ENCODE measurements at places on chromosomes 5 and 9.

GRCh38 chr5:176573564-176574296 is 24.6 kb downstream of the CDHR2 start:
- peak; percentile 52 for DNase-seq

- no peak for DNase-seq
Observed at GRCh38 chr9:25658571-25658970, 19.7 kb downstream of the TUSC1 start.

- no peak for DNase-seq
Observed at GRCh38 chr5:29277642-29278041, 1915.8 kb upstream of the CDH6 start.

- no peak for DNase-seq
Observed at GRCh38 chr9:80994892-80995291, 694.5 kb downstream of the TLE1 start.

GRCh38 chr5:90994796-90995195 is 388.3 kb downstream of the ARRDC3 start:
- DNase-seq = no peak

DNA sequence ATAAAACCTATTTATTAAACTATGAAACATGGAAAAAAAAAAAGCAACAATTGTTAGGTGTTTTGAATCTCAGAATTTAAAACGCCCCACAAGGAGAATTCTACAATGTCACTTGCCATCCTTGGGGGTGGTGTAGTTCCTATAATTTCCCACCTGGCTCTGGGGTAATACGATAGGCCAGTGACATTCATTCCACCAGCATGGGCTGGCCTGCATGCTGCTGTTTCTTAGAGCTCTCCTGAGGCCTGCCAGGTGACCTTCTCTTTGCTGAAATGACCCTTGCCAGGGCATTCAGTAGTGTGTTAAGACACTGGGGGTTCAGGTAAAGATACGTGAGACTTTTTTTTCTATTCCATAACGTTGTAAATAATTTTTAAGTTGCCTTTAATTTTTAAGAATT is 10.0 kb upstream of the ARHGEF28 start:
- DNase-seq = no peak

- DNase-seq = no peak
Observed at GRCh38 chr5:107889387-107889786, 218.7 kb upstream of the EFNA5 start.

DNA sequence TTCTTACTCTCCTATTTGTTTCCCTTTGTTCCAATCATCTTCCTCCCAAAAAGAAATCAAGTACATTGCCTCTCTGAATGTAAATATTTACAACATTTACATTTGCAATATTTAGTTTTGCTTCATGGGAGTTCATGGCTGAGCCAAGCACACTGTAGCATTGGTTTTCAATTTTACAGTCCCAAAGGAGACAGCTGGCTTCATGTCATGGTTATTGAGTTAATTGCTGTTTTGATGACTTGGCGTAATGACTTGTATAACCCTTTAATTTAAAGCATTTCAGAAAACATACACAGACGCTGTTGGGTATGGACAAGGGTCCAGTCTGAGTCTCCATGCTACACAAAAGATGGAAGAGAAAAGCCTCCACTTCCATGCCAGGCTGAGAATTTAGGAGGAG is 25.6 kb upstream of the VLDLR start:
- DNase-seq = no peak

- no peak for DNase-seq
Observed at GRCh38 chr5:147560718-147561331, 51.0 kb upstream of the DPYSL3 start.

DNA sequence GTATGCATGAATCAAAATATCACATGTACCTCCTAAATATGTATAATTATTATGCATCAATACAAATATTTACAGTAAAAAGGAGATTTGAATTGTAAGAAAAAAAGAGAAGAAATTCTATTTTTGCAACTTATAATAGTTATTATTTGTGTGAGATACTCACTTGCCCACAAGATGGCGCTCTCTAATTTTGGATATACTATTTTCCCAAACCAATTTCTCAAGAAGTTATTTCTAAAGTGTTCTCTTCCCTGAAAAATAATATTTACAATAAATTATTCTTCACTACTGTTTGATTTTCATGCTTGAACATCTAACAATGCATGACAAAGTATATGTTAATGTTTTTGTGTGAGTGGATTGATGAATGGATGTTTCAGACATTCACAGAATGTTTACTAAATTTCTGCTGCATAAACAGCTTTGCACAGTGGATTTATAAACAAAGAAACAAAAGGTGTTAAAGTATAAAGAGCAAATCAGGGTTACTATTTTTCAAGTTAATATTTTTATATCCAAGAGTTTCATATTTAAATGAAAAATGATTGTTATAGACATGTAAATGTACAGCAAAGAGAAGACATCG is 503.4 kb downstream of the PDE4D start:
- DNase-seq = no peak

DNA sequence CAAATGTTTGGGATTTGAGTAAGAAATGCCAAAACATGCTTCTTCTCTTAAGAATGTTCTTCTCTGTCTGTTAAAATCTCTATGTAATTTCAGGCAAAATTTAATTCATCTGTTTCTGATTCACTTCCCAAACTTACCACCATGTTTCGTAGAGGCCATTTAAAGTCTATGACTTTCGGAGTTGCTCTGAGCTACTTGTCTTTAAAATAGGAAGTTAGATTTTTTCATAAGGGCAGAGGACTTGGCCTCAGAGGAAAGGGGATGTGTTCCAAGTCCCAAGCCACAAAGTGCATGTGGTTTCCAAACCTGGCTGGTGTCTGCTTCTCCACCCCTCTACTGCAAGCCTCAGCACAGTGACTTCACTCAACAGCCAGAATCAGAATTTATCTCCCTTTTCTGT is 111.3 kb upstream of the ADRA1B start:
- DNase-seq = no peak

DNA sequence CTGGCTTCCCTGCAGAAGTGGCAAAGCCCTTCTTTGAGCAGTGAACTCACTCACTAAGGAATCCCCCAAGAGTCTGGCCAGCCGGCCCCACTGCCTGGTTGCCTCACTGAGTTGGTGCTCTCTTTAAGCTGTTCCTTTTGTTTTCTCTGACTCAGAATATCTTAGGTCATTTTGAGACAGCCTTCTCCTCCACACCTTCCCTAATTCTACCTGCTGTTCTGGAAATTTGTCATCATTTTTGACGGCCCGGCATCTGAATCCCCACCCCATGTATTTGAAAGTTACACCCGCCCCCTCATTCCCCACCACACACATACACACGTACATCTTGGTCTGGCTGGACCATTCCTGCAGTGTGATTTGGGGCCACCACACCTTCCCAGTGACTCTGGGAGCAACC is 41.8 kb downstream of the FGF1 start:
- no peak for DNase-seq

GRCh38 chr5:129459777-129460671 is at the start of gene ADAMTS19:
Gene ADAMTS19, plus strand, starts transcription at chr5:129460298. Its CDS starts 94 bp downstream, at chr5:129460392.
- DNase-seq = no peak

DNA sequence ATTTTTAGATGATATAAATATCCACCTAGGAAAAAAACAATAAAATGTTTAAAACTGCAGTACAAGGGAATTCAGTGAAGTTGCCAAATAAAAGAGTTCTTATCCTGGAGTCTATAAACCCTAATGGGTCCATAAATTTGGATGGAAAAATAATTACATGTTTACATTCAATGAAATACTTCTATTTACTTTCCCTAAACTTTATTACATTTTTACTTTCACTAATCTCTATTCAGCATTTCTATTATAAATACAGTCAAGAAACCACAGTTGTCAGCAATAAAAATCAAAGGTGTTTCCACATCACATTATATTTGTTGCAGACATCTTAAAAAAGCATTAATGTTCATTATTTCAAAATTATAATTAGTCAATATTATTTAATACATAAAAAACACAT is 118.6 kb downstream of the FBXL17 start:
- DNase-seq = no peak

- no peak for DNase-seq
Observed at GRCh38 chr5:52655163-52655562, 132.6 kb upstream of the ITGA1 start.

GRCh38 chr9:114110180-114110579 is 11.1 kb upstream of the KIF12 start:
- no peak for DNase-seq

DNA sequence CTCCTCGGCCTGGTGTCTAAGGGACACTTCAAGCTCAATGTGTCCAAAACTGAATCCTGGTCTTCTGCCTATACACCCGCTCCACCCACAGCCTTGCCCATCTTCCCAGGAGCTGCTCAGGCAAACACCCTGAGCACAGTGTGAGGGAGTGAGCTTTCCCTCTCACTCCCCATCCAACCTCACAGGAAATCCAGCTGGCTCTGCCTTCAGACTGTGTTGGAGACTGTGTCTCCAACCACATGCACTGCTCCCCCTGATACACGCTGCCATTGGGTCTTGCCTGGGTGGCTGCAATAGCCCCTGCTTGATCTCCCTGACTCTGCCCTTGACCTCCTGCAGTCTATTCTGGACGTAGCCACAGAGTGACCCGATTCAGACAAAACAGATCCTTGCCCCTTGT is 319.5 kb upstream of the MSX2 start:
- no peak for DNase-seq
